Tongue (tissue), 3 donors: ENCODE measurements at places on chromosomes 11 and 22.
A peak's percentile ranks its signal among the peaks of the same experiment; 100 is the strongest.

GRCh38 chr22:45640291-45640940 lies 31.2 kb upstream of the ATXN10 start:
- DNase-seq = no peak

GRCh38 chr11:120482149-120482548 lies 29.4 kb upstream of the GRIK4 start:
- DNase-seq = no peak

GRCh38 chr22:47204002-47204979 lies 441.8 kb downstream of the TBC1D22A start:
- peak; percentile 37 for DNase-seq

- DNase-seq = no peak
Observed at GRCh38 chr22:47372596-47373385, 610.3 kb downstream of the TBC1D22A start.

DNA sequence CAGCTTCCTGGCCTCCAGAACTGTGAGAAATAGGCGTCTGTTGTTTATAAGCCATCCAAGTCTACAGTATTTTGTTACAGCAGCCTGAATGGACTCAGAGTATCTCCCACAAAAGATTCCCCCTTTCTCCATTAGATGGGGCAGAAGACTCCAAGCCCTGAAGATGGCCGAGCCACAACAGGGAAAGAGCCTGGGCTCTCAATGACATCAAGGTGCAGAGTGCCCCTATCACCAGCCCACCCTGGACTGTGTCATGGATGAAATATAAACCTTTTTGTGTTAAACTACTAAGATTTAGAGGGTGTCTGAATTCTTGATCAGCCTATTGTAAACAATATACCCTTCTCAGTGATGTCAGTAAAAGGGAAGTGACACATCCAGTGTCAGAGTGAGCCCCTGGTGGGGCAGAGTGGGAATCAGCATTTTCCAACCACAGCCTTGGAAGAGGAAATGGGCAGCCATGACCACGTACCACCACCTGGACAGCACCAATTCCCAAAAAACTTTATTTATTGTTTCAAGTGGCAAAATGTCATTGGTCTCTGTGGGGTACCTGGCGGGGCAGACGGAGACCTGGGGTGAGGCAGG lies 25.5 kb downstream of the TNKS1BP1 start:
- no peak for DNase-seq

DNA sequence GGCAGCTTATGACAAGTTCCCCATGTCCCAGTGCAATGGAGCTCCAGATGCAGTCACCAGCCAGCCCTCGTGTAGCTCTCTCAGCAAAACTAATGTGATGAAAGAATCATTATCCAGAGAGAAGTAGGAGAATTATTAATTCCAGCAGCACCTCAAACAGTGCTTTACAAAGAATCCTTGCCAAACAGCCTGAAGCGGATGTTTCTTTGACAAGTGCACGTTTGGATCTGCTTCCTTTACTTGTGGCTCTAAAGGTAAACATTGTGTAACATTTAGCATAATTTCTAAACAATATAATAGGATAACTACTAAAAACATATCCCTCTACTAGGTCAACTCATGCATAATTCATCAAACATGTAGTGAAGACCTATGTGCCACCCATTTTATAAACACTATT lies 197.0 kb downstream of the FAM181B start:
- DNase-seq = peak; percentile 35

DNA sequence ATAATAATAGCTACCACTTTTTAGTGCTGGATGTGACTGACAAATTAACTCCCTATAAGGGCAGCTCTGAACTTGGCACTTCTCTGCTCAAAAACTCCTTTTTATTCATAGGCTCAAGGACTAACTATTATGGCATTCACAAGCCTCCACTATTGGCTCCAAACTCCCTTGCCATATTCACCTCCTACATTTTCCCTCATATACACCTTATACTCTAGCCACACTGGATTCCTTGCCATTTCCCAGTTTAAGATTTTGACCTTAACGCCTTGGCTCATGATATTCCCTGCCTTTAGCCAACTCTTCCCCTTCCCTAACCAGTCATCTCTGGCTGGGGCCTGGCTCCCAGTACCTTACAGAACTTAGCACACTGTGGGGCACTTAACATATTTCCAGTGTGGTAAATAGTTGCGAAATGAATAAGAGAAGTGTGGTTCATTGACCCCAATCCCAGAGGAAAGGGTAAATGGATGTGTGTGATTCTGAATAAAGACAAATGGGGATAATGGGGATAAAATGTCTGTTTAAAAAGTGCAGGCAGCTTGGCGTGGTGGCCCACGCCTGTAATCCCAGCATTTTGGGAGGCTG lies 40.0 kb upstream of the SORL1 start:
- no peak for DNase-seq

GRCh38 chr22:37501610-37502341 lies 15.6 kb upstream of the MFNG start:
- DNase-seq = peak; percentile 80
